Left ventricle myocardium superior (tissue), 1 donor: ENCODE measurements at places on chromosomes 7 and 10.

DNA sequence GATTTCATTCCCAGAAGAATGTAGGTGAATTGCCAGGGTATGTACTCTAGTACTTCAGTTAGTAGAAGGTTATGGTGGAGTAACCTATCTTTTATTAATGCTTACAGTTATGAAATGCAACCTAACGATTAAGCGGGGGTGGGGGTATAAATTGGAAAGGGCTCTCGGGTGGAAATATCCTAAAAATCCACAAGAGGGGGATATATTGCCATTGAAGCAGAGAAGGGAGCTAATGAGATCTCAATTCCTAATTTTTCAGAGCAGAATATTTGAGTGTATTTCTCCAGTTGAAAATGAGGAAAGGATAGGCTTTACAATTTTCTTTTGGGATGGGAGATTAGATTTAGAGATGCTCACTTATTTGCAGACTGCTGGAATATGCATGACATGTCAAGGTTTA lies 90.8 kb downstream of the DNAJB9 start:
- DNase-seq = no peak

GRCh38 chr10:1132584-1132983 lies 76.4 kb downstream of the WDR37 start:
- no peak for DNase-seq

DNA sequence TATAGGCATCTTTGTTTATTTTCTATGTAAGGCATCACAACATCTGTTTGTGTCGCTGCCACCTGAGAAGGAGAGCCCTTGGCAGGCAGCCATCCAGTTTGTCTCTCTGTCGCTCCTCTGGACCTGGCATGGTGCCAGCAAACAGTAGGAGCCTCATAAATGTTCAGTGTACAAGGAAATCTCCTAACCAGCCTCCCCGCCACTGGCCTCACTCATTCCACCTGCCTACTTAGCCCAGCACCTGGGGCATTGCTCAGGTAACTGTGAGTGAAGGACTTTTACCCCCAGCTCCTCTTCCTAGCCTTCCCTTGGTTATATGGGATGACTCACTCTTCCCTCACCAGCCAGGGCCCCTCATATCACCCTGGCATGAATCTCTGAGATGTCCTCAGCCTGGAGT lies 61.7 kb upstream of the NPTX2 start:
- DNase-seq = no peak

- DNase-seq = no peak
Observed at GRCh38 chr10:5546891-5547680, 22.3 kb downstream of the CALML3 start.
